Activated naive CD8-positive, alpha-beta T cell treated with anti-CD3 and anti-CD28 coated beads, Interleukin-2, amount 50 U/mL, for 16 hours (primary cell): ENCODE measurements at places on chromosomes 7 and 10.

DNA sequence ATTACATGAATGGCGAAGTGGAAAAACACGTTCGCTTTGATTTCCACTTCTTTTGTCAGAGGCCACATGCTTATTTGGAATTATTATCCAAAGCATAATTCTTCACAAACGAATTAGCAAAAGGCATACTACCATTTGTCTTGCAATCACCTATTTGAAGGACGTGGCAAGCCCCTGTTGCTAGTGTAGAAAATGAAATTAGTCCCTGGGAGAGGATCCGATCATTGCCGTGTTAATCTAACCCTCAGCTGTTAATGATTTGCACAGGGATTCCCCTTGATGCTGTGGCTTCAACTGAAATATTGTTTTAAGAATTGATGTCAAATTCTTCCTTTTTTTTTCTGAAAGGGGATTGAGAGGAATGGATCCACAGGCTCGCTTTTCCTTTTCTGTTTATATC lies 4.6 kb downstream of the AGMO start:
- no peak for DNase-seq

DNA sequence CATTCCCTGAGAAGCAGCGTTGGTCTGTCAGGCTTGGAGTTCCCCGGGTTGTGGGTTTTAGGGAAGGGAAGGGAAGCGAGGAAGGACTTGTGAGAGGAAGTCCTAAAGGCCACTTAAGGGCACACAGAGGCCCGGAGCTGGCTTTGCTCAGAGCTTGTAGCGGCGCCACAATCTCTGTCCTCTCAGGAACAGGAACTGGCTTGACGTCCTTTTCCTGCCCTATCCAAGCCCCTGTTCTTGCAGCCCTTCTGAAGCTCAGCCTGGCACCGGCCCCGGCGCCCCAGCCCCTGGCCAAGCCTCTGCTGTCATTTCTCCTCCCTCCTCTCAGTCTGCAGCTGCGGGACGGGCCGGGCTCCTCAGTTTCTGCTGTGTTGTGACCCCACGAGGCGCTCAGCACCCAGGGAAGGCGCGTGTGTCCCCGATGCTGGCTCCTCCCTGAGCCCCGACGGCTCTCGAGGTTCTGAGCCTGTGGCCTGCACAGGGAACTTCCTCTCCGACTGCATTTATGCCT lies at the start of gene GIMAP8:
TSS of gene GIMAP8 (plus strand) at position 140 of the 511 bp plus-strand sequence. CDS start 16,069 bp downstream, outside the sequence.
- DNase-seq, result peak; percentile 25

- DNase-seq, result no peak
Observed at GRCh38 chr7:70104243-70104642, 506.0 kb downstream of the AUTS2 start.

- no peak for DNase-seq
Observed at GRCh38 chr10:13904064-13904463, 317.3 kb downstream of the PRPF18 start.

GRCh38 chr7:3300221-3300650 lies 816 bp upstream of the SDK1 start:
- DNase-seq, result no peak

GRCh38 chr7:756928-757560 lies 30.0 kb upstream of the PRKAR1B start:
- DNase-seq, result no peak
